ENCODE measurements at places on chromosomes 12 and 14. TPM values are rescaled to one million over a fixed set of nuclear protein-coding genes. Genes with fewer than 3 reads are reported as not detected.

IFNG-AS1 gene
- polyA plus RNA-seq = 0.28 TPM

DNA sequence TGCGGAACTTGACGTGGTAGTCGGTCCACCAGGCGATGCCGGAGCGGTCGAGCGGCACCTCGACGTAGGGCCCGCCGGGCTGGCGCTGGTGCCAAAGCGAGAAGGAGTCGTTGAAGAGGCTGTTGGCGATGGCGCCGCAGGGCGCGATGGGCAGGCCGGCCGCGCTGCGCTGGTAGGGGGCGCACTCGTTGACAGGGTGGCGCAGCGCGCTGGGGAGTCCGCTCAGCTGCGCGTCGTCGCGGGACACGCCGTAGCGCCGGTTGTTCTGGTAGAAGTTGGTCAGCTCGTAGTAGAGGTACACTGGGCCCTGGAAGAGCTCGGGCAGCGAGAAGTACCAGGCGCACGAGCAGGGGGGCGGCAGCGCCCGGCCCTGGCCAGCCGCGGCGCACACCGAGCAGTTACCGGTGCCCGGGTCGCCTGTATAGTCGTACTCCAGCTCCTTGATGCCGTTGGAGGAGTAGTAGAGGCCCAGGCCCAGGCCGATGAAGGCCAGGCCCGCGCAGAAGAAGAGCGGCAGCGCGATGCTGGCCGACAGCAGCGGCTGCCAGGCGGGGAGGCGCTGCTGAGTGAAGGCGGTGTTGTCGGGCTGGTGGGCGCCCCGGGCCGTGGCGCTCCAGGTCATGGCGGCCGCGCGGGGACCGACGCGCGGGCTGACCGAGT is 482 bp downstream of the TMEM30B start:
- no peak for DNase-seq

- no peak for DNase-seq
These were observed 1.2 kb downstream of the CDK2AP1 start for GRCh38 chr12:123270214-123271000.

GRCh38 chr12:72748971-72749370 is 476.8 kb downstream of the TRHDE start:
- DNase-seq = no peak

RPGRIP1 gene
- 0.58 TPM for polyA plus RNA-seq

HOXC6 gene
- 34.1 TPM for polyA plus RNA-seq

GMFB gene
- polyA plus RNA-seq = 109 TPM

ANKRD33 gene
- 0.17 TPM for polyA plus RNA-seq

GRCh38 chr12:101379149-101379548 is 28.4 kb downstream of the ARL1 start:
- DNase-seq = no peak

DNA sequence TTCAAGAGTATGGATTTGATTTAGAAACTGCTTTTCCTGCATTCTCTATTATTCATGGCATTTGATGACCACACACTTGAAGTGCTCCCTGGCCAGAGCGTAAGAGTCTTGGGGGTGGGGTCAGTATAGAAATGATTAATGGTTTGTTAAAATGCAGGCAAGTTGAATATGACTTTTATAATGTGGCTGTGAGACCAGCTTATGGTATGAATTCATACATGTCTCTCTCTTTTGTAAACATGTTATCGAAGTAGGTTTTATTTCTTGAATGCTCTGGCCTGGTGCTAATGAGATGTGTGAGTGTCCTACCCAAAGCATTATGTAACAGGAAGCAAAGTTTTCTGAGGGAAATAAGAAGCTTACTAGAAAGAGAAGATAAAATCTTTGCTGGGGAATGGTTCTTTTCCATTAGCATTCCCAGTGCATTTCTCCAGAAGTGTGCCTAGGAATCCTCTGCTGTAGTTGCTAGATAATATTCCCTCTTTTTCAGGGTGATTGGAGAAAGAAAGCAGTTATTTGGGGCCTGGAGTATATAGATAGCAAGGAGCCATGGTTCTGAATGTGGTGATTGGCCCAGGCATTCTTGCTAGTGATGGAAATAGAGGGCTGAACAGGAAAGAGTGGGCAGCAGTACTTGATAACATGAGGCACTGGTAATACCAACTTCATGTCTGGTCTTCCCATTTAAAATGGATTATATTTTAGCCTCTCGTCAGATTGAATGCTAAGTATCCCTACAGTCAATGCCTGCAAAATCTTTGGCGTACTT is 289.7 kb downstream of the RAD51B start:
- no peak for DNase-seq

DNA sequence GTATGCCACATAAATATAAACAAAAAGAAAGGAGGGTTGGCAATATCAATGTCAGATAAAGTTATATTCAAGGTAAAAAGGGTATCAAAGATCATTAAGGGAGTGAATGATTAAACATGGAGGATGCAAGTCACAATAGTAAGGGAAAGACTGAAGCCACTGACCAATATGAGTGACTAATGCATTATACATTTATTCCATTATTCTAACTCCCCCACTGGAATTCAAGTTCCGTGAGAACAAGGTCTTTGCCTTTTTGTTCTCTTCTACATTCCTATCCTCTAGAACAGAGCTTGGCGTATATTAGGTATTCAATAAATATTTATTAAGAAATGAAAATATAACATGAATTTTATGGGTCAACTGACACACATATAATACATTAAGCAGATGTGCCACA is 30.7 kb downstream of the MAP4K5 start:
- DNase-seq = no peak

DNA sequence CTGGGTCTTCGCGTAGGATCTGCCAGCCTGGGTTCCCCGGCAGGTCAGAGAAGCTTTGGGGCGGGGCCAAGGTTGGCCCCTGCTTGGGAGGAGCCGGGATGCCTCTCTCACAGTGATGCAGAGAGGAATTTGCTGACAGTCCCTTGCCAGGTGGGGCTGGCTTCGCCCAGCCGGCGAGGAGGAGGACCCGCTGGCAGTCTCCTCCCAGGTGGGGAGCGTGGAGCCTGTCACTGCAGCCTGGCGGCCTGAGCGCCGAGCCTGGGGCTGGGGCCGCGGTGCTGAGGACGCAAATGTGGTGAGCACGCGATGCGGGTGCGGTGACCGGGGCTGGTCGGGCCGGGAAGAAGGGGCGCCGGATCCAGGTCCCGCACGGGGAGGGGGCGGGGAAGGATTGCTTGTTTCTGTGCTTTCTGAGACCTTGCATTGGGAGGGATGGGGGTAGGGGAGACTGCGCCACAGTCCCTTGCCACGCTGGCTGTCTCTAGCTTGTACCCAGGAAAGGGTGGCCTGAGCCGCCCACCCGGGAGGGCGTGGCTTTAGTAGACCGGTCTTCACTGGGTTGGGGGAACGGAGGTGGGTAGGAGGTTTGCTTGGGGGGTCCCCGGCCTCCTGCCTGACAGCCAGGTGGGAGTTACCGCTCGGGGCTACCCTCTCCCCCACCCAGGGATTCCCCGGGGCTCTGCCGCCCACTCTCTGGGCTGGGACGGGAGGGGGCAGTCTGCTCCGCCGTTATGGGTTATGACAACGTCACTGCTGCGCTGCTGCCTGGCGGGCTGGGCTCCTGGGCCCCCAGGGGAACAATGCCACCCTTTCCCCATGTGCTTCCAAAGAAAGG is at the start of gene TMEM63C:
Gene TMEM63C, plus strand, starts transcription at position 196 of the 835 bp plus-strand sequence. CDS start 37,016 bp downstream, outside the sequence.
- peak; percentile 83 for DNase-seq

GRCh38 chr14:81295958-81296923 is 75.5 kb upstream of the GTF2A1 start:
- no peak for DNase-seq

FAM161B gene
- polyA plus RNA-seq = 15.2 TPM

AQP2 gene
- polyA plus RNA-seq = 50.4 TPM

- no peak for DNase-seq
These were observed 20.3 kb downstream of the PPM1H start for GRCh38 chr12:62914443-62915203.

- DNase-seq = no peak
These were observed 279.8 kb downstream of the DUSP6 start for GRCh38 chr12:89072294-89073026.

DNA sequence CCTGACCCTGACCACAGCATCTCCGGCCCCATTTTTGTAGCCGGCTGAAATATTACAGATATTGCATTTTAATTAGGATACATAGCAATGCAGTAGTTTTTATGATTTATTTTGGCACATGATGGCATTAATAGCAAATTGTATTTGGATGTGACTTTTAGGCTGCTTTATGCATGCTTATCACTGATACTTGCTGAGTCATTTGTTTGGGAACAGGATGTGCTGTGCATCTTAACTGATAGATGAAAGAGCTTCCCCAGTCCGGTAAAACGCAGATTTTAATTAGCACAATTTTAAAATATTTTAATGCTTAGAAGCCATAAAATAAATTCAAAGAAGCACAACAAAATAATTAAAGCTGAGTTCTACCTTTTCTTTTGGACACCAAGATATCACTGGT is 90.7 kb downstream of the OTOGL start:
- no peak for DNase-seq

- DNase-seq = no peak
These were observed 246.3 kb upstream of the CLEC14A start for GRCh38 chr14:38502239-38502638.

ERP29 gene
- polyA plus RNA-seq = 151 TPM

DNA sequence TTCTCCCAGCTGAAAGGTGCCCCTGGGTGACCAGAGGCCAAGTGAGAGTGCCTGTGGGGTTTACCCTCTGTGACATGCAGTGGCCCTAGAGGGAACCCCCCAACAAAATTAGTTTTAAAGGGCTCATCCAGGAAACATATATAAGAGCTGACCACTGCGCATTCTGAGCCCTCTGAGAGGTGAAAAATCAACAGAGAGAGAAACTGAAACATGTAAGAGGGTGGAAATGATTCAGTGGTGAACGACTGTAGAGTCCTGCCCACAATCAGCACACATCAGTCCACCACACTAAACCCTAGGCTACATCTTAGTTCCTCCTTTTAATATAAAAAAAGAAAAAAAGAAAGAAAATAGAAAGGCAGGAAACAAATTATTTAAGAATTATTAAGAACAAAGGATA is 21.0 kb upstream of the ACSM4 start:
- no peak for DNase-seq

KCNJ8 gene
- polyA plus RNA-seq = 19.0 TPM

DNA sequence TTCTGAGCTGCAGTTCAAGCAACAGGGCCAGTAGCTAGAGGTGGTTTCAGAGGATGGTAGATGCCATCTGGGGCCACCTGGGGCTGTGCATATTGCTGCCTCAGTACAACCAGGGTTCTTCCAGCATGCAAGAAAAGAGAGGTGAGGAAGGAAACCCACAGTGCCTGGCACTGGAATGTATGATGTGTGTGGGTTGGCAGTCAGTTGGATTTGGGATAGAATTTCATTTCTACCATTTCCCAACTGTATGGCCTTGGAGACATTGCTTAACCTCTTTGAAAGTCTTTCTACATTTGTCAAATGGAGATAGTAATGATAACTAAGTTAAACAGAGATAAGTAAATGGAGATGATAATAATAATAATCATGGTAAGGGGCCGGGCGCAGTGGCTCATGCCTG is 10.2 kb upstream of the LRRC10 start:
- no peak for DNase-seq

- no peak for DNase-seq
These were observed 42.1 kb upstream of the FAM222A start for GRCh38 chr12:109671502-109671901.

VRTN gene
- not detected for polyA plus RNA-seq

EGLN3 gene
- polyA plus RNA-seq = 19.8 TPM

GRCh38 chr12:102408487-102409297 is 71.7 kb downstream of the IGF1 start:
- DNase-seq = no peak

- DNase-seq = no peak
These were observed 17.9 kb downstream of the PGAM5 start for GRCh38 chr12:132728502-132728901.

GRCh38 chr12:94792693-94793092 is 142.3 kb upstream of the TMCC3 start:
- no peak for DNase-seq

- DNase-seq = no peak
These were observed 16.4 kb downstream of the CEP170B start for GRCh38 chr14:104881369-104881979.

- DNase-seq = no peak
These were observed 13.9 kb upstream of the PPP1CC start for GRCh38 chr12:110756611-110757010.

DNA sequence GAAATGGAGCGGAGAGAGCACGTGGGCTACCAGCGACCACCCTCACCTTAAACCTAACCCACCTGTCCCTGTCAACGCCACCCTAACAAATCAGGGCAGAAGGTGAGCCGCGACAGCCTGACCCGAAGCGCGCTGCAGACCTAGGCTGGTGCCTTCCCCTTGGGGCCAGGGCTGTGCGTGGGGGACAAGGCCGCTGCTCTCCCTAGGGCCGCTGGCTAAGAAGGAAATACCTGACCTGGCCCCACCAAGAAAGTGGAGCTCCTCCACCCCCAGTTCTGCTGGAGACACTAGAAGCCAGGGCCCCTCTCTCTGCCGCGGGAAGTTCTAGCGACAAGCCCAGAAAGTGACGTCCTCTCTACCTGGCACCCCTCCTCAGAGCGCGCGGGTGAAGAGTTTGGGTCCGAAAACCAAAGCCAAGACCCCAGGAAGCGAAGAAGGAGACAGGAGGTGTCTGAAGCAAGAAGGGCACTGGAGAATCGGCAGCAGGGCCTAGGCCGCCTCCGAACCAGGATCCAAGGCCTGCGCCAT is 7.5 kb downstream of the SIX1 start:
- no peak for DNase-seq

CIT gene
- polyA plus RNA-seq = 25.4 TPM

- DNase-seq = no peak
These were observed 172.0 kb upstream of the FRMD6 start for GRCh38 chr14:51479584-51480325.

GRCh38 chr14:103296987-103297386 is 37.0 kb upstream of the EIF5 start:
- DNase-seq = no peak

Data from left kidney (tissue), 8 donors.